ENCODE measurements at places on chromosomes 4 and X.

DNA sequence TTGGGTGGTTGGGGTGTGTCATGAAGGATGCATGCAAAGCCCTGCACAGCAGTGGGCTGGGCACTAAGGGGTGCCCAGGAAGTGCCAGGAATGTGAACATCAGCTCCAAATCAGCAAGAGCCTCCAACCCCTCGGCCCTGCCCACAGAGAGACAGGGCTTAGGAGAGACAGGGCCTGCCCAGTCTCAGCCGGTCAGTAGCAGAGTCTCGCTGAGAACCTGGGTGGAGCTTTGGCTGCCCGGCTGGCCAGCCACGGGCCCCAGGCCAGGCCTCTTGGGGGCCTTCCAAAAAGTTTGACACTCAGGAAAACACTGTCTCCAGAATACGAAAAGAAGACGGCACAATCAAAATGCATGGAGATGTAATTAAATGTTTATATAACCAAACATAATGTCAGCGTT is 4.3 kb upstream of the MXD4 start:
- DNase-seq, result no peak

DNA sequence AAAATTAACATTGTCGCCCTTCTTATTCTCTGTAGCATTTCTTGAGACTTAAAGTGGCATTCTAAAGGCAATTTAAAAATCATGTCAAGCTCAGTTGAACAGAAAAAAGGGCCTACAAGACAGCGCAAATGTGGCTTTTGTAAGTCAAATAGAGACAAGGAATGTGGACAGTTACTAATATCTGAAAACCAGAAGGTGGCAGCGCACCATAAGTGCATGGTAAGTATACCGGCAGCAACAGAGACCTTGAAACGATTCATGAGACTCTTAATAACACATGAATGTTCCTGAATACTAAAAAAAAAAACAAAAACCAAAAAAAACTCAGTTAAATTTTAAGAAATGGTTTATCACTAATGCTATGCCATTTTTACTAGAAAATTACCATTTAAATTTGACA is 82.4 kb upstream of the HPRT1 start:
- DNase-seq, result no peak

GRCh38 chr4:75714011-75714410 is 10.4 kb upstream of the USO1 start:
- DNase-seq, result no peak

- no peak for DNase-seq
Measured at GRCh38 chr4:88908003-88908402, 149.0 kb downstream of the FAM13A start.

DNA sequence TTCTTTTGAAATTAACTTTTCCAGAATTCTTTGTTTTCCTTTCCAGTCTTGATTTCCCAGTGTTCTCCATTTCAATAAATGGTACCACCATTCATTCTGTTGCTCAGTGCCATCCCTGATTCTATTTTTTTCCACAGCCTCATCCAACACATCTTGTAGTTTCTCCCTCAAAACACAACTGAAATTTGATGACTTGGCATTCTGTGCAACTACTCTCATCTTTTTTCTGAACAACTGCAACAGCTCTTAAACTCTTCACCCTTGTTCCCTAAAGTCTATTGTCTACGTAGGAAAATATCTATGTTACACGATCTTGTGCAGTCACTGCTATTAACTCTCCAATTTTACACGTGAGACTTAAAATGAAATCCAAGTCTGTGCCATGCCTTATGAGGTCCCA is 40.5 kb downstream of the MAP9 start:
- no peak for DNase-seq

- DNase-seq, result no peak
Measured at GRCh38 chr4:99790796-99791617, 25.6 kb upstream of the DAPP1 start.

DNA sequence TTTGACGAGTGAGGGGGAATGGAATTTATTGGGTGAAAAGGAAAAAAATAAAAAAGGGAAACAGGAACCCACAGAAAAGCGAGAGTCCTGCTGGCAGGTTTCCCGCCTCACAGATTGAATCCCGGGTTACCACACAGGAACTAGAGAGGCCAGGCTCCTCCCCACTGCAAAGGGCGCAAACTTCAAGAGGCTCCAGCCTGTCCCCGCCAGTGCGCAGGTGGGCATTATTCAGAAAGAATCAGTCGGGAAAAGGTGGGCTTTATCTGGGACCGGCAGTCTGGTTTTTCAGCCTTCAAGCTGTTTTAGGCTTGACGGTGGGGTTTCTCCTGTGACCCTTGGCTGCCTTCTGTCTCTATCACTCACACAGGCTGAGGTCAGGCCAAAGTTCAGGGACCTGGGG is 1496.8 kb downstream of the RPA4 start:
- no peak for DNase-seq

- DNase-seq, result no peak
Measured at GRCh38 chr4:152727784-152728183, 48.0 kb upstream of the TMEM154 start.

- no peak for DNase-seq
Measured at GRCh38 chrX:54776987-54777672, 20.9 kb downstream of the ITIH6 start.

DNA sequence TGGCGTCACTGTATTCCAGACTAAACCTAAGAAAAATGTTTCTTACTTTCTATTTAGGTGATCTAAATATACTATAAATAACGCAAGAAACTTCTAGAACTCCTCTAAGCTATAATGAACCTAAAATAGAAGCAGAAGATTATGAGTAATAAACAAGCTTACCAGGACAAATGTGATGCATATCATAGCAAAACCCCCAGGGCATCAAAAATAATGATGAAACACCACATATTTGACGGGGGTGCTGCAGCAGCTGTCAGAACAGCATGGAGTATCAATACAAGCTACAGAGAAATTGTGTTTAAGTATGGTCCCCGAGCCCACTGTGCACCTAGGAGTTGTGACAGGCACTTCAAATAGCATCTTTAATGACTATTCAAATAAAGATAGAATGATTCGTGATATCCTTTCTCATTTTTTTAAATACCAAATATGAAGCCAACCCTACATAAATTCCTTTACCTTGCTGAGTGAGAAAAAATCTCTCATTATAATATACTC is 337.3 kb downstream of the CENPC start:
- DNase-seq, result no peak

DNA sequence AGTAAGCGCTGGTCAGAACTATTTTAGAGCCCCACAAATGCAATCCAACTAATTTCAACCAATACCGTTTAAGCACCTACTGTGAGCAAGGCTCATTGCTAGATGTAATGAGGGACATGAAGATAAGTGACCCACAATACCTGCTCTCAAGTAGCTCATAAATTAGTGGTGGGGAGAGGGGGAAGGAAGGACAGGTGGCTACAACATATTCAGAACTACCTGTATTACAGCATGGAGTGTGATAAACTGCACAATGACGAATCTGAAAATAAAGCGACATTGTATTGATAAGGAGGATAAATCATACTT is 311.6 kb upstream of the DIAPH2 start:
- DNase-seq, result no peak

GRCh38 chrX:118181030-118181429 is 64.4 kb upstream of the KLHL13 start:
- no peak for DNase-seq

GRCh38 chrX:24242649-24243175 is 71.2 kb downstream of the SUPT20HL2 start:
- DNase-seq, result no peak

- DNase-seq, result no peak
Measured at GRCh38 chrX:13491061-13491460, 78.3 kb upstream of the EGFL6 start.

DNA sequence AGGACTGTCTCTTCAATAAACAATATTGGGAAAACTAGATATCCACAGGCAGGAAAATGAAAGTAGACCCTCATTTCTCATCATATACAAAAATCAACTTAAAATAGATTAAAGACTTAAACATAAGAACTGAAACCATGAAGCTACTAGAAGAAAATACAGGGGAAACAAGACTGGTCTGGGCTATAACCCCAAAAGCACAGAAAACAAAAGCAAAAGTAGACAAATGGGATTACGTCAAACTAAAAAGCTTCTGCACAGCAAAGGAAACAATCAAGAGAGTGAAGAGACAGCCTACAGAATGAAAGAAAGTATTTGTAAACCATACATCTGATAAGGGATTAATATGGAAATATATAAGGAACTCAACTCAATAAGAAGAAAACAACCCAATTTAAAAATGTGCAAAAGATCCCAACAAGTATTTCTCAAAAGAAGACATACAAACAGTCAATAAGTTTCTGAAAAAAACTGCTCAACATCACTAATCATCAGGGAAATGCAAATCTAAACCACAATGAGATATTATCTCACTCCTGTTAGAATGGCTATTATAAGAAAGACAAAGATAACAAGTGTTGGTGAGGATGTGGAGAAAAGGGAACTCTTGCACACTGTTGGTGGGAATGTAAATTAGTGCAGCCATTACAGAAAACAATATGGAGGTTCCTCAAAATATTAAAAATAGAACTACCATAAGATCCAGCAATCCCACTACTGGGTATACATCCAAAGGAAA is 325.3 kb upstream of the RASGEF1B start:
- DNase-seq, result no peak

GRCh38 chr4:153479101-153479500 is 12.9 kb downstream of the TMEM131L start:
- no peak for DNase-seq

- DNase-seq, result no peak
Measured at GRCh38 chr4:182280436-182281111, 37.4 kb downstream of the TENM3 start.

DNA sequence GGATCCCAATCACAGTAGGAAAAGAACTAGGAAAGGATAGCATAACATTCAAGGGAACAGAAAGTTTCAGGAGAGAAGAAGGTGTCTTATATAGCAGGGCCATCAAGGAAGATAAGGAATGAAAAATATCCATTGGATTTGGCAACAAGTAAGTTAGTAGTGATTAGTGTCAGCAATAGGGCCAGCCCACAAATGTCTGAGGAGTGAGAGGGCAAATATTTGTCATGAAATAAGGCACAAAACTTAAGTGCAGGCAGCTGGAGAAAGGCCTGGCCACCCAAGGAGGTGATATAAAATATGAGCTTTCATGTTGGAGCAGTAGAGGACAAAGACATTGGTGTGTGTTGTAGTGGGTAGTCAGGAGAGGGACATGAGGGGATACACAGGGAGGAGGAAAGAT is 132.1 kb downstream of the COL4A6 start:
- DNase-seq, result no peak

DNA sequence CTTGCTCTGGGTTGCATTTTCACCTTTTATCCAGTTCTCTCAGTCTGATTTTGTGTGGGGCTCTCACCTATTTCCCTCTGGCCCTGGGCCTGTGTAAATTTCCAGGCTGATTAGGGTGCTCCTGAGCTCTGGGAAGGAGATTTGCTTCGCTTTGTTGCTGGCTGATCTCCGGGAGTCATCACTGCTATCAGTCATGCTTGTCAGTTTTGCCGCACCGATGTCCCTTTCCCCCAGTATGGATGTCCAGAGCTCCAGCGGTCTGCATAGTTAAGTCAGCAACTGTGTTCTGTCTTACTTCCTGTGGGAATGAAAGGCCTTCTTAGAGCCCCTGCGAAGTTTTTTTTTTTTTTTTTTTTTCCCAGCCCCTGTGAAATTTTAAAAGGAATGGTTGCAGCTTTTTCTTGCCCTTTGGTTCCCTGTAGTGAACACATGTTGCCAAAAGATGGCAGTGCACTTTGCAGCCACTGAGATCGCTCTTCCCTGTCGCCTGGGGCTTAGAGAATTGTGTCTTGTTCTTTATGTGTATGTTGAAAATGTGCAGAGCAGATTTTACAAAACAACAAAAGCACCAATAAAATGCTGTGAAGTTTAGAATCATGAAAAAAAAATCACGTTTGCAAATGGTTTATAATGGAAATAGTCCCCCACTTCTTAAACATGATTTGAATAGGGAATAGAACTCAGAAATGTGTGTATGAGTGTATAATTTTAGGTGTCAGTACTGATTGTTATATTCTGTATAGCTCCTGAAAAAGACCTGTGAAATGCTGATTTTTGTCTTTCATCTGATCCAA is 109.1 kb upstream of the SLC4A4 start:
- DNase-seq, result peak; percentile 13

DNA sequence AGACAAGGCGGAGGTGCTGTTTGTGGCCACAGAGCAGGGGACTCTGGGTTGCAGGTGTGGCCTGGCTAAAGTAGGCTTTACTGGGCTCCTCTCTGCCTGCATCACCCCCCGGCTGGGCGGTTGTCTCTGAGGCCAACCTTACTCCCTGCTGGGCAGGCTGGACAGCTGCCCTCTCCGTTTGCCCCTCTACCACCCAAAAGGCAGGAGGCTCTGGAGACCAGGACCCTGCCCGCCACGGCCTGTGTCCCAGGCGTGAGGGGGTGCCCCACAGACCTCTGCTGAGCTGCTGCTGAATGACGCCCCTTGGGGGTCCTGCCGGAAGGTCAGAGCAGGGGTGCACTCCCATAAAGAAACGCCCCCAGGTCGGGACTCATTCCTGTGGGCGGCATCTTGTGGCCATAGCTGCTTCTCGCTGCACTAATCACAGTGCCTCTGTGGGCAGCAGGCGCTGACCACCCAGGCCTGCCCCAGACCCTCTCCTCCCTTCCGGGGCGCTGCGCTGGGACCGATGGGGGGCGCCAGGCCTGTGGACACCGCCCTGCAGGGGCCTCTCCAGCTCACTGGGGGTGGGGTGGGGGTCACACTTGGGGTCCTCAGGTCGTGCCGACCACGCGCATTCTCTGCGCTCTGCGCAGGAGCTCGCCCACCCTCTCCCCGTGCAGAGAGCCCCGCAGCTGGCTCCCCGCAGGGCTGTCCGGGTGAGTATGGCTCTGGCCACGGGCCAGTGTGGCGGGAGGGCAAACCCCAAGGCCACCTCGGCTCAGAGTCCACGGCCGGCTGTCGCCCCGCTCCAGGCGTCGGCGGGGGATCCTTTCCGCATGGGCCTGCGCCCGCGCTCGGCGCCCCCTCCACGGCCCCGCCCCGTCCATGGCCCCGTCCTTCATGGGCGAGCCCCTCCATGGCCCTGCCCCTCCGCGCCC is 920 bp downstream of the HTT-AS start:
- DNase-seq, result no peak

DNA sequence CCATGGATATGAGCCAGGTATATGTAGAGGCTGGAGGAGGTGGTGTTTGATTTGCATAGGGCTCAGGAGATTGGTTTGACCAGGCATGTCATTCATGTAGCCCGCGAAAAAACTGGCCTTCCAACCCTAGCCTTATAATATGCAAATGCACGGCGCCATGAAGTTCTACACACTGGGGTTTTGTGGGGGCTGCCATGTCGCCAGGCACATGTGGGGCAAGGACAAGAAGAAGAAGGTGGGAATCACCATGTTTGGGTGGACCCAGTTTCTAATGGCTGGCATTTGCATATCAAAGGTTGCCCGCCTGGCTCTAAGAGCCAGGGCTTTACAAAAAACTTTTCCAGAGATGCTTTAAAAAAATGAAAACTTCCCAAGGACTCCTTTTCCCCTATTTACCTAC is 1251.0 kb downstream of the PCDH18 start:
- no peak for DNase-seq

- no peak for DNase-seq
Measured at GRCh38 chr4:127311371-127311770, 321.4 kb upstream of the INTU start.

DNA sequence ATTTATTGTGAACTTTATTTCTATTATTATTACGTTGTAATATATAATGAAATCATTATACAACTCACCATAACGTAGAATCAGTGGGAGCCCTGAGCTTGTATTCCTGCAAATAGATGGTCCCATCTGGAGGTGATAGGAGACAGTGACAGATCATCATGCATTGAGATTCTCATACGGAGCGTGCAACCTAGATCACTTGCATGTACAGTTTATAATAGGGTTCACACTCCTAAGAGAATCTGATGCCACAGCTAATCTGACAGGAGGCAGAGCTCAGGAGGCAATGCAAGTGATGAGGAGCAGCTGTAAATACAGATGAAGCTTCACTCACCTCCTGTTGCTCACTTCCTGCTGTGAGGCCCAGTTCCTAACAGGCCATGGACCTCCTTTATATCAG is 2170.2 kb downstream of the PCDH7 start:
- DNase-seq, result no peak
